Left hindlimb (tissue), 1 donor: ENCODE measurements at places on chromosomes 7 and 10.

GRCh38 chr10:28981007-28981406 lies 303.7 kb downstream of the BAMBI start:
- DNase-seq: no peak

DNA sequence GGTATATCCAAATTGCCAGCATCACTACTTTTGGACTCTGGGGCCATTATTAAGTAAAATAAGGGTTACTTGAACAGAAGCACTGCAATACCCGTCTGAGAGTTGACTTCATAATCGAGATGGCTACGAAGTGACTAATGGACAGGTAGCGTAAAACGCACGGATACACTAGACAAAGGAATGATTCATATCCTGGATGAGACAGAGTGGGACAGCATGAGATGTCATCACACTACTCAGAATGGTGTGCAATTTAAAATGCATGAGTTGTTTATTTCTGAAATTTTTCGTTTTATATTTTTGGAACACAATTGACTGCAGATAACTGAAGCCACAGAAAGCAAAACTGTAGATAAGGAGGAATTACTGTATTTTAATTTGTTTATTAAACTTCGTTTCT lies 421.5 kb upstream of the LRGUK start:
- no peak for DNase-seq

DNA sequence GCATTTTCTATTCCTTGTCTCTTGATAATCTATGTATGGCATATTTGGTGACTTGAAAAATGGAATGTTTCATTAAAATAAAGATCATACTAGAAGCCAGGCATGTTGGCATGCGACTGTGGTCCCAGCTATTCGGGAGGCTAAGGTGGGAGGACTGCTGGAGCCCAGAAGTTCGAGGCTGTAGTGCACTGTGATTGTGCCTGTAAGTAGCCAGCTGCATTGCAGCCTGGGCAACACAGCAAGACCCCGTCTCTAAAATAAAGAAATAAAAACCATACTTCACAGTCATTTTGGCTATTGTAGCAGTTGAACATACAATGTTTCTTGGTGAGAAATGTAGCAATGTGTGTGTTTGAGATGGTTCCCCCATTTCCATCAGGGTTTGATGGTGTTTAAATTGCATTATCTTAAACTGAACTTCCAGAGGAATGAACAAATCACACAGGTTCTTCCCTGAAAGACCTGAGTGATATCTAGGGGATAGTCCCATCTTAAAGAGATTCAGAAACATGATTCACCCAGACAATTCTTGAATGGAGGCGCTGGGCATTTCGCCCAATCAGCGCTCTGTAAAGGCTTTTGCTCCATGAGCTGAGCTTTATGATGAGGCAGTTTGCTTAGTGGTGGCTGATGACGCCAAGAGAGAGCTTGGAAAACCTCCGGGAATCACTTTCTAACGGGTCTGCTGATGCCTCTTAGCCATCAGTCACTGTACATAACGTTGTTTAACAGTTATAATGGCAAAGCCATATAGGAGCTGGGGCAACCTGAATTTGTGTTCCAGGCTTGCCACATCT lies 19.4 kb upstream of the BTBD16 start:
- DNase-seq: no peak

DNA sequence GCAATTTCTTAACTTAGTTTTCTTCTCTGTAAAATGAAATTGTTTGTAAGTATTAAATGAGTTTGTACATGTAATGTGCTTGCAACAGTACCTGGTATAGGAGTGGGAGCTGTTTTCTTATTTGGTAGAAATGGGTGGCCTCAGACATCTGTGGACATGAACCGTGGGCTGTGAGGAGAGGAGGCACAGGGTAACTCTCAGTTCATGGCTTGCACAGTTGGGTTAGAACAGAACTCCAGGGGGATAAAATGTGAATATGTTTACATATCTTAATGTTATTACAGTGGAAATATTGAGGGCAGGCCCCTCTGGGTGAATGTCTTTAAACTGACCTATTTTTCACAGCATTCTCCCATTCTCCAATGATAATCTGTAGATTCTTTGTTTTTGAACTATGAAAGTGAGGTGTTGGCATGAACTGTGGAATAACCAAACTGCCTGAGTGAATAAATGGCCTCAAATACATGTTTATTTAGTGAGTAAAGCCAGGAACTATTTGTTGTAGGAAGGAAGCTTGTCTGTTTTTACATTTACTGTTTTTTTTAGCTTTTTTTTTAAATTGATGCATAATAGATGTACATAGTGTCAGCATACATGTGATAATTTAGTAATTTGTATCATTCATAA lies 2.6 kb downstream of the ABCA13 start:
- no peak for DNase-seq

GRCh38 chr10:104028146-104028545 lies 57.5 kb downstream of the COL17A1 start:
- DNase-seq: no peak

- DNase-seq: no peak
Measured at GRCh38 chr10:45239642-45240041, 75.8 kb downstream of the OR13A1 start.

GRCh38 chr7:14305233-14305866 lies 315.9 kb upstream of the ETV1 start:
- DNase-seq: no peak

GRCh38 chr7:137989094-137989493 lies 12.8 kb downstream of the CREB3L2 start:
- no peak for DNase-seq

- no peak for DNase-seq
Measured at GRCh38 chr7:135910393-135911036, 66.6 kb downstream of the MTPN start.

DNA sequence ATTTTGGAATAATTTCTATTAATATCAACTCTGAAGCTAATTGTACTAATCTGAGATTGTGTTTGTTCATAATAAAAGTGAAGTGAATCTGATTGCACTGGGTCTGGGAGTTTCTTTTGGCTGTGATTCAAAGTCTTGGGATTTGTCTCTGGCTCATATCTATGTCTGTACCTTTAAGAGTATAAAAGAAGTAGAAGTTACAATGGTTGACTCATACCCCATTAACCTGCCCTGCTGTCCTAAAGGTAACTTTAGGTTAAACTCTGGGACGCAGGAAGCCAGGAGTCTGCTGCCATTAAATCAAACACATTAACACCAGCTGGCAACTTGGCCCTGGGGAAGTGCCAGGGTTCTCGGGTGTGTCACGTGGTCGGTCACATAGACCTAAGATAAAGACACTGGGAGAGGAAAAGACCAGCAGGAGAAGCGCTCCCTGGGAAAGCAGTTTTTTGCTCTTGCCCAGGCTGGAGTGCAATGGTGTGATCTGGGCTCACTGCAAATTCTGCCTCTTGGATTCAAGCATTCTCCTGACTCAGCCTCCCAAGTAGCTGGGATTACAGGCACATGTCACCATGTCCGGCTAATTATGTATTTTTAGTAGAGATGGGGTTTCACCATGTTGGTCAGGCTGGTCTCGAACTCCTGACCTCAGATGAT lies 17.8 kb downstream of the SCD start:
- peak; percentile 43 for DNase-seq
